Cardiac fibroblast (primary cell): ENCODE measurements at places on chromosomes 5 and 9.

GRCh38 chr9:100229136-100229535 is 123.6 kb downstream of the TEX10 start:
- no peak for DNase-seq

GRCh38 chr9:136544964-136545691 is 720 bp downstream of the NOTCH1 start:
- DNase-seq, result peak; percentile 16

GRCh38 chr5:165227515-165227914 is 1722.1 kb downstream of the MAT2B start:
- DNase-seq, result peak; percentile 2

- DNase-seq, result peak; percentile 67
Observed at GRCh38 chr5:151079838-151080612, 809 bp downstream of the TNIP1 start.

GRCh38 chr5:143121135-143121475 is 282.4 kb downstream of the NR3C1 start:
- DNase-seq, result no peak

GRCh38 chr5:113682497-113683136 is 169.1 kb downstream of the YTHDC2 start:
- DNase-seq, result peak; percentile 9

GRCh38 chr9:120531683-120532300 is 48.2 kb downstream of the CDK5RAP2 start:
- DNase-seq, result peak; percentile 55

DNA sequence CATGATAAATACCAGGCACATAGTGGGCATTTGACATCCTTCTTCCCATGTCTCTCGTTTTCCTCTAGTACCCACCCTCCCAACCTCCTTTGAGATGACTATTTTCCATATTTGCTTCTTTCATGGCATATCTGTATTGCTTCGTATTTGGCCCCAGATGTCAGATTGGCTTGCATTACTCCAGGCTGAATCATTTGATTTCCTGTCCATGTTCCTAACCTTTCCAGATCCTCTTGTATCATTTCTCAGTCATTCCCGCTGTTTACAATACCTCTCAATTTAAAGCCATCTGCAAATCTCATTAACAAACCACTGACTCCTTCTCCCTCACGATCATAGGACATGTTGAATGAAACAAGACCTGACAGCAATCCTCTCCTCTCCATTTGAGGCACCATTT is 19.9 kb downstream of the MTX3 start:
- DNase-seq, result peak; percentile 64

- DNase-seq, result no peak
Observed at GRCh38 chr9:38424918-38425317, 664 bp upstream of the IGFBPL1 start.

DNA sequence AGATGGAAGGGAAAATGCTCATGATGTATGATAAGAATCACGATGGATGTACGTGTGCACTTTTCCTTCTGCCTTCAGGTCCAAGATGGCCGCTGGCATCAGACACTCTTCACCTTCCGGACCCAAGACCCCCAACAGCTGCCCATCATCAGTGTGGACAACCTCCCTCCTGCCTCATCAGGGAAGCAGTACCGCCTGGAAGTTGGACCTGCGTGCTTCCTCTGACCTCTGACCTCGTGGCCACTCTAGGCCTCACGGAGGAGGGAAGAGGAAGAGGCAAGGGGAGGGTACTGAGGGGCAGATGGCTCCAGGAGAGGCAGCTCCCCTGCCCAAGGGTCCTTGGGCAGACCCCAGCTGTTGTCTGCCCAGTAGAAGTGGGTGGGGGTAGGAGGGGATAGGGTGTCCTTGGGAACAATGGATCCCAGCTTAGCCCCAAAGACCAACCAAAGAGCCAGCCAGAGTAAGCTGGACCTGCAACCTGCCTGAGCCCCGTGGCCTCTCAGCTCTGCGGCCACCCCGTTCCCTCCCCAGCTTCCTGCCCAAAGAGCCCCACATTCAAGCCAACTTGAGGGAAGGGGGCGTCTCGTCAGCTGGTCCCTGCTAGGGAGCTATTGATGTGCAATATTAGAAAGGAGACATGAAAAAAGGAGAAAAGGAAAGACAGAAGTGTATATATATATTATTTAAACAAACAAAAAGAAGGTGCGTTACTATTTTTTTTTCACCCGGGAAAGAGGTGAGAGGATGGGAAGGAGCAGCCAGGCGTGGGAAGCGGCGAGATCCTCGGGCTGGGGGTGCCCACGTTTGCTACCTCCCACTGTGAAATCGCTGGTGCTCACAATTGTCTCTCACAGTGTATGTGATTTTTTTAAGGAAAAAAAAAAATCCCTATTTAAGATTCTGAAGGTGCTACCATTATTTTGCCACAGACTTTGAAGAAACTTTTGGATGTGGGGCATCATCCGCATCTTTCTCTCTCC is 12.1 kb upstream of the ORM1 start:
- DNase-seq, result no peak
